Effector memory CD8-positive, alpha-beta T cell (primary cell): ENCODE measurements at places on chromosomes 12 and 14.
A peak's percentile ranks its signal among the peaks of the same experiment; 100 is the strongest.

GRCh38 chr12:23098110-23098509 lies 473.1 kb downstream of the ETNK1 start:
- no peak overlapping the region for H3K27ac ChIP-seq
- no peaks in the 10 kb centered on the region for H3K36me3 ChIP-seq
- H3K4me1 ChIP-seq = no peaks in the 10 kb centered on the region
- H3K27me3 ChIP-seq = no peaks in the 10 kb centered on the region

DNA sequence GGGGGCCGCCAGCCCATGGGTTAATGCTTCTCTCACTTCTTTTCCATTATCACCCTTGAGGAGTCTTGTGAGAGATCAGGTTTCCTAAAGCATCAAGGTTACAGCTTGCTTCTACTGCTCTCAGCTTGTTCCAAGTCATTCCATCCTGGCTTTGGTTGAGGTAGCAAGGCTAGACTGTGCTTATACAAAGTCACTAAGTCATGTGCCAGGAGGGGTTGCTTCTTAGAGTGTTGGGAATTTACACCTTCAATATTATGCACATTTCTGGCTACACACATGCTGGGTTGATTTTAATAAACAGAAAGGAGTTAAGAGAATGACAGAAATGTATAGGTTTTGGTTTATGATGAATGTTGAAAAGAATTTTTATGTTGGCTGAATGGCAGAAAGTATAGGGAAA lies 21.8 kb downstream of the IFT43 start:
- H3K27ac ChIP-seq = no peak overlapping the region
- H3K36me3 ChIP-seq = peaks cover 7% of the 10 kb centered on the region
- no peak for DNase-seq
- H3K4me1 ChIP-seq = no peaks in the 10 kb centered on the region
- no peaks in the 10 kb centered on the region for H3K27me3 ChIP-seq
- H3K4me3 ChIP-seq = no peak overlapping the region

- DNase-seq = peak; percentile 19
- H3K27me3 ChIP-seq = no peaks in the 10 kb centered on the region
- H3K27ac ChIP-seq = peak overlapping the region; percentile 78
- H3K4me3 ChIP-seq = no peak overlapping the region
Measured at GRCh38 chr14:81211844-81212243, 8.9 kb downstream of the GTF2A1 start.

DNA sequence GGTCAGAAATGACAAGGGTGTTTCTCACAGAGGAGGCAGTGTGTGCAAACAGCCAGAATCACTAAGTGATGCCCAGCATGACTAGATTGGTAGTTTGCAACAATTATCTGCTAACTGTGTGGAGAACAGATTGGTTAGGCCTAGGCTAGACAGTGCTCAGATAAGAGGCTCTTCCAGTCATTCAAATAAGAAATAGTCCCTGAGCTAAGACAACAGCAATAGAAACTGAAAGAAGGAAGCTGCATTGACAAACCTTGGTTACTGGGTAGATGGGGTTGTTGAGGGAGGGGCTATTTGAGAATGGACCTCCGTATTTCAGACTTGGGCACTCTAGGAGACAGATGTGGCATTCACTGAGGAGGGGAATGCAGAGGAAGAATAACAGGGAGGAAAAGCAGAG lies 255.0 kb upstream of the NPAS3 start:
- no peak for DNase-seq
- no peak overlapping the region for H3K4me3 ChIP-seq
- H3K27ac ChIP-seq = no peak overlapping the region

- peak overlapping the region; percentile 35 for H3K27ac ChIP-seq
- no peak overlapping the region for H3K4me3 ChIP-seq
- H3K36me3 ChIP-seq = peaks cover 51% of the 10 kb centered on the region
- DNase-seq = no peak
- H3K4me1 ChIP-seq = peaks cover 5% of the 10 kb centered on the region
Measured at GRCh38 chr12:21509768-21510167, 8.2 kb downstream of the GOLT1B start.

- H3K27ac ChIP-seq = no peak overlapping the region
- no peak overlapping the region for H3K4me3 ChIP-seq
- no peaks in the 10 kb centered on the region for H3K27me3 ChIP-seq
- no peak for DNase-seq
- H3K4me1 ChIP-seq = no peaks in the 10 kb centered on the region
Measured at GRCh38 chr14:37376944-37377609, 179.3 kb downstream of the MIPOL1 start.

DNA sequence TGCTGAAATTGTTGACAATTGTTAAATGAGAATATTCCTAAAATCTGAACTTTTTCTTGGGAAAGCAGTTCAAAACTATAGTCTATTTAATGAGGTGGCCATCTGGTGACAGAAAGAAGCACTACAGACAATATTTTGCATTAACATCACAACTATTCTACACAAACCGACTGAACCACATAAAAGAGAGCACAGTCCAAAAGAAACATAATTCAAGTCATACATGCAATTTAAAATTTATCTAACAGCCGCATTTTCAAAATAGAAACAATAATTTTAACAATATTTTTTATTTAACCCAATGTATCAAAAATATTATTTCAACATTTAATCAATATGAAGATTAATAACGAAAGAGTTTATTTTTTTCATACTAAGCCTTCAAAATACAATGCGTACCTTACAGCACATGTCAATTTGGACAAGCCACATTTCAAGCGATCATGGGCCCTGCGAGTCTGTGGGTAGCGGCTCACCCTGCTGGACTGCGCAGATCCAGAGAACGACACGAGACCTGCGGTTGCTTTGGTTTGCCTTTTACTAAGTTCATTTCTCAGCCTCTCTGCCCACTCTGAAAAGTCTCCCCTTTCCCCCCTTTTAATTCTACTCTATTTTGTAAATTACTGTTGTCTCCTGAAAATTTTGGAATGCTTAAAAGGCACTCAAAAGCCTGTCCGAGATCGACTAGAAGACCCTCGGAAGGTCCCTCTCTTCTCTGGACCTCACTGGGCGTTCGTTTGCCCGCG lies 947 bp upstream of the LRRC9 start:
- peaks cover 8% of the 10 kb centered on the region for H3K4me1 ChIP-seq
- no peaks in the 10 kb centered on the region for H3K36me3 ChIP-seq
- H3K4me3 ChIP-seq = peak overlapping the region; percentile 53

- DNase-seq = no peak
- no peak overlapping the region for H3K4me3 ChIP-seq
- H3K4me1 ChIP-seq = no peaks in the 10 kb centered on the region
- no peak overlapping the region for H3K27ac ChIP-seq
- no peaks in the 10 kb centered on the region for H3K27me3 ChIP-seq
Measured at GRCh38 chr12:90978117-90978770, 23.3 kb upstream of the CCER1 start.

DNA sequence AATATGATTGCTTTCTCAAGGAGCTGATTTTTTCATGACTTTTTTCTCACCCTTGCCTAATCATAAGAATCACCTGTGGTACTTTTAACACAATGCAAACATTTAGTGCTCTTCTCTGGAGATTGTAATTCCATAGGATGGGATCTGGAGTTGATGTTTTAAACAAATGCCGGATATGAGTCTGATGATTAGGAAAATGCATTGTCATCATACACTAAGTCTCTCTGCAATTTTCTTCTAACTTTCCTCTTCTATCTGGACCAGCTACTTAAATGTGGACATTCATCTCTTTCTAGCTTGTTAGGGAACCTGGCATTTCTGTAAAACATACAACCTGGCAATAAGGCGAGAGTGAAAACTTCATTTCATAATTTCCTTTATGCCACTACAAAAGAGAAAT lies 23.5 kb downstream of the PMCH start:
- H3K4me3 ChIP-seq = no peak overlapping the region
- no peak for DNase-seq
- no peaks in the 10 kb centered on the region for H3K4me1 ChIP-seq

DNA sequence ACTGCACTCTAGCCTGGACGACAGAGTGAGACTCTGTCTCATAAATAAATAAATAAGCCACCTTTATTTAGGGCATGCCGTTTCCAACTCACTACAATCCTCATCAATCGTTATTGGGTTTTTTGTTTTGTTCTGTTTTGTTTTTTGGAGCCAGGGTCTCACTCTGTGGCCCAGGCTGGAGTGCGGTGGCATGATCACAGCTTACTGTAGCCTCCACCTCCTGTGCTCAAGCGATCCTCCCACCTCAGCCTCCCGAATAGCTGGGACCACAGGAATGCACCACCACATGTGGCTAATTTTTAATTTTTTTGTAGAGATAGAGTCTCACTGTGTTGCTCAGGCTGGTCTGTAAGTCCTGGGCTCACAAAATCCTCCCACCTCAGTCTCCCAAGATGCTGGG lies 3.6 kb upstream of the ANAPC5 start:
- H3K27me3 ChIP-seq = no peaks in the 10 kb centered on the region
- H3K4me1 ChIP-seq = peaks cover 10% of the 10 kb centered on the region
- H3K4me3 ChIP-seq = no peak overlapping the region
- H3K27ac ChIP-seq = no peak overlapping the region
- peaks cover 16% of the 10 kb centered on the region for H3K36me3 ChIP-seq

GRCh38 chr14:106269029-106269428 lies 742.6 kb downstream of the TMEM121 start:
- no peak for DNase-seq
- H3K4me1 ChIP-seq = no peaks in the 10 kb centered on the region
- no peak overlapping the region for H3K4me3 ChIP-seq
- H3K27me3 ChIP-seq = peaks cover 7% of the 10 kb centered on the region
- H3K36me3 ChIP-seq = no peaks in the 10 kb centered on the region
- no peak overlapping the region for H3K27ac ChIP-seq

- no peak for DNase-seq
- no peaks in the 10 kb centered on the region for H3K36me3 ChIP-seq
- H3K4me3 ChIP-seq = no peak overlapping the region
Measured at GRCh38 chr12:101967506-101967905, 90.1 kb downstream of the DRAM1 start.

- DNase-seq = no peak
- H3K4me3 ChIP-seq = no peak overlapping the region
- H3K36me3 ChIP-seq = peaks cover 3% of the 10 kb centered on the region
- H3K4me1 ChIP-seq = no peaks in the 10 kb centered on the region
- H3K27ac ChIP-seq = no peak overlapping the region
- H3K27me3 ChIP-seq = peaks cover 23% of the 10 kb centered on the region
Measured at GRCh38 chr12:9977916-9978315, 6.7 kb downstream of the CLEC12A start.

GRCh38 chr14:30680036-30680435 lies 57.9 kb downstream of the SCFD1 start:
- no peak for DNase-seq
- H3K4me3 ChIP-seq = no peak overlapping the region
- H3K27me3 ChIP-seq = no peaks in the 10 kb centered on the region
- H3K4me1 ChIP-seq = no peaks in the 10 kb centered on the region

DNA sequence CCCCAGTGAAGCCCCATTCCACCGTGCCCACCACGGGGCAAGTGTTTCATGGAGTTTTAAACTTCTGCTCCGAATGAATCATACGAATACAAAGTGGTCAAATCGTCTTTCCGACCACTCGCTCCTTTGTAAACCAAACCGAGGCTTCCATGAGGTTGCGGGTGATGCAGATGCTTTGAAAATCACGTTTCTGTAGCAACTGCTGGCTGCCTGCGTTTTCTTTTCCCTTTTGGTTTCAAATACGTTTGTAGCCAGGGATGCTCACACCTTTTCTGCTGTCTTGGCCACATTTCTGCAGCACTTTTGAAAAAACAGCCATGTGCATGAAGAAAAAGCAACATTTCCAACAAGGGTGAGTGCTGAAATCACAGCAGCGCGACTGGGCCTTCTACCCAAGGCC lies 33.7 kb downstream of the RFLNA start:
- no peaks in the 10 kb centered on the region for H3K27me3 ChIP-seq
- H3K4me3 ChIP-seq = no peak overlapping the region
- no peak for DNase-seq
- H3K4me1 ChIP-seq = no peaks in the 10 kb centered on the region

DNA sequence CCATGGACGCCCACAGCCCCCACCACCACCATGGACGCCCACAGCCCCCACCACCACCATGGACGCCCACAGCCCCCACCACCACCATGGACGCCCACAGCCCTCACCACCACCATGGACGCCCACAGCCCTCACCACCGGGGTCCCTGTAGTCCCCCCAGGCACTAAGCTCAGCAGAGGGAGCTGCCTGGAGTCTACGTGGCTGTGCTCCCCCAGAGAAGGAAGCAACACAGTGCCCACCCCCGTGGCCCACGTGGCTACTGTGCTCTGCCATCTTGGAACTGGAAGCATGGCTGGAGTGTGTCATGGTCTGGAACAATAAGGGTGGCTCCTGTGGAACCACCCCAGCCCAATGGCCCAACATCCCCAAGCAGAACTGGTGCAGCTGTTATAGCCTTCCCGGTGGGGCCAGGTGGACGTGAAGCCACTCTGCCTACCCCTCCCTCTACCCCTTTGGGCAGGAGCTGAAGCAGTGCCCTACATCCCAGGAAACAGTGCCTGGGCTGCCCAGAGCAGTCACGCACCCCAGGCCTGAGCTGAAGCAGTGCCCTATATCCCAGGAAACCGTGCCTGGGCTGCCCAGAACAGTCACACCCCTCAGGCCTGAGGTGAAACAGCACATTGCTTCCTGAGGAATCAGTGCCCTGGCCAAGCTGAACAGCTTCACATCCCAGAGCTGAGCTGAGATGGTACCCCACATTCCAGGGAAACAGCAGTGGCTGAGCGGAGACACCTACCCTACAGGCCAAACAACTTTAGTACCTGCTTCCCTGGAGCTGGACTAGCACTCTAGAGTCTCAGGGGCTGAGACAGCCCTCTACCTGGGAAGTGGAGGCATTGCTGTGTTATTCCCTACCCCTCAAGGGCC lies 9.0 kb upstream of the SFSWAP start:
- no peak overlapping the region for H3K27ac ChIP-seq
- no peak overlapping the region for H3K4me3 ChIP-seq
- peaks cover 22% of the 10 kb centered on the region for H3K27me3 ChIP-seq
- H3K36me3 ChIP-seq = no peaks in the 10 kb centered on the region

DNA sequence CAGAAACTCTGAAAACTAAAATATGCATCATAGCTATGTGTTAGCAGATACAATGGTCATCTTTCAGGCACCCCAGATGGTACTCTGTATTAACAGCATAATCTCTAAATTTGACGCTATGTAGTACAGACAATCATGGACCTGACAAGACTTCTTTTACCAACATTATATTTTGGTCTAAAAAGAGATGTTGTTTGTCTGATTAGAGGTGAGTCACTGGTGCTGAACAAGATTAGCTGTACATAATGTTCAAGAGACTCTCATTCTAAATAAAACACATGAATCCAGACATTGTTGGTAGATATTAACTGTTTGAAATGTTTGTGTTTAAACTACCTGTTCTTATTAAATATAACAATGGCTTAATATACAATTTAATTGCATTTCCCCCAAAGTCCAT lies 146.4 kb upstream of the LMNTD1 start:
- DNase-seq = no peak
- H3K27ac ChIP-seq = no peak overlapping the region

- H3K36me3 ChIP-seq = peaks cover 2% of the 10 kb centered on the region
- DNase-seq = no peak
- no peak overlapping the region for H3K4me3 ChIP-seq
- no peaks in the 10 kb centered on the region for H3K27me3 ChIP-seq
- H3K4me1 ChIP-seq = peaks cover 20% of the 10 kb centered on the region
Measured at GRCh38 chr12:62372825-62373224, 93.8 kb upstream of the MON2 start.
